ENCODE measurements at places on chromosomes 3 and 15. TPM values are rescaled to one million over a fixed set of nuclear protein-coding genes. Genes with fewer than 3 reads are reported as not detected.

Gene STAC
- 0.93 TPM for total RNA-seq

GRCh38 chr3:61961900-61962299 lies 400.5 kb downstream of the PTPRG start:
- DNase-seq: no peak

Gene FBXO40
- not detected for total RNA-seq

DNA sequence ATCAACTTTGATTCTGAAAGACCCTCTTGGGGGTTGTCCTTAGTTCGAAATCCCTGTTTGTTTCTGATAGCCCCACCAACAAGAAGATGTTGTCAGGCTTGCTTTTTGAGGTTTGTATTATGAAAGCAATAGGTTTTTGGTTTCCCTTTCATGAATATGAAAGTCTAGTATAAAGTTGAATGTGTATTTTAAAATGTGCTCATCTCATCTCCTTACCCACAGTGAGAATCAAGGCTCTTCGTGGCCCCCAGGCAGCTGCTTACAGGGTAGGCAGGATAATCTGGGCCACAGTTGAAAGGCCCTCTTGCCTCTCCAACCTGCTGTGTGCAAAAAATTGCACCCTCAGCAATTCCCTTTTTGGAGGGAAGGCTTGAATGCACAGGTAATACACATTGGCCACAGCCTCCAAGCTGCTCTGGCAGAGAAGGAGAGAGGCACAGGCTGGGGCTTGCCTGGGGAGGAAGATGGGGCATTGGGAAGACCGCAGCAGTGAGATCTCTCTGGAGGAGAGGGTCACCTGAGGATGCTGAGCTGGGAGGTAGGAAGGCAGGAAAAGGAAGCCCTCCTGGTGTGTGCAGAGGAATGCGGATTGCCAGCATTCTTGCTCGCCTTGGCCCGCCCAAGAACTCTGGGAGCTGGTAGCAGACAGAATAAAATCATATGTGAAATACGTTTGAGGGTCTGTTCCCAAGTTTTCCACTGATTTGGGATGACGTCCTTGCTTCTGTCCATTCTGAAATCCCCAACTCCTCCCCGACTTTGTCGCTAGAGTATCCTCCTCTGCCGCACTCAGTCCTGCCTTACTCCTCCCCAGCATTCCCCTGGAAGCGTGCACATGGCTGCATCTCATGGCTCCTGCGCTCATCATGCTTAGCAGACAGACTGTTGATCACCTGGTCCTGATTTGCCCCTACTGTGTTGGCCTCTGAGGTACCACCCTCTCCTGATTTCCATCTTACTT lies 196.4 kb downstream of the RPLP1 start:
- DNase-seq: no peak

Gene METTL6
- 27.3 TPM for total RNA-seq

- peak; percentile 27 for DNase-seq
These were observed 18.1 kb downstream of the CSPG4 start for GRCh38 chr15:75694241-75695182.

Gene MAN2A2
- total RNA-seq: 81.6 TPM

DNA sequence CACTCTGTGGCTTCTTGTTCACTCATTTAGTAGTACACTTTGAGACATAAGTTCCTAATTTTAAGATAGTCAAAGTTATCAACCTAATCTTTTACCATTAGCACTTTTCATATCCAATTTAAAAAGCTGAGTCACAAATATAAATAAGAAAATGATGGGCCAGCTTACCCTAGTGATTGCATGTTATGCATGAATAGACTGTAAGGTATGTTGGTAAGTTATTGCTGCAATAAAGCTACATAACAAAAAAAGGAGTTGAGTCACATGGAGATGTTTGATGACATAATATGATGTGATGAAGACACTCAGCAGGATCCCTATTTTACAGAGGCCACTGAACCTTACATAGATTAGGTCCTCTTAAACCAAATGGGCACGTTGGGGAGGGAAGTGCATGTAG lies 161.3 kb downstream of the OCA2 start:
- no peak for DNase-seq

DNA sequence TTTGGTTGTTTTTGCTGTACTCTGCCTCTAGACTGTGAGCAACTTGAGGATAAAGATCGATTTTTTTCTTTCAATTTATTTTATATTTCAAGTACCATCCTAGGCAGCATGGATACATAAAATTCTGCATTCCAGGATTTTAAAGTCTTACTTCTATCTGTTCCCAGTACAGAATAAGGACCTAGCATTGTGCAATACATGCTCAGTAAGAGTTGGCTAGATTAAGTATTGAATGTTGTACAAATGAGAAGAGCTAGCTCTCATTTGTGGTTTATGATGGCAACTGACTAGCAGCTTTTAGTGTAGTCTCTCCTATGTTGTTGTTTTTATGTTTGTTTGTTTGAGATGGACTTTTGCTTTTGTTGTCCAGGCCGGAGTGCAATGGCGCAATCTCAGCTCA lies 222.7 kb downstream of the TP63 start:
- DNase-seq: no peak

DNA sequence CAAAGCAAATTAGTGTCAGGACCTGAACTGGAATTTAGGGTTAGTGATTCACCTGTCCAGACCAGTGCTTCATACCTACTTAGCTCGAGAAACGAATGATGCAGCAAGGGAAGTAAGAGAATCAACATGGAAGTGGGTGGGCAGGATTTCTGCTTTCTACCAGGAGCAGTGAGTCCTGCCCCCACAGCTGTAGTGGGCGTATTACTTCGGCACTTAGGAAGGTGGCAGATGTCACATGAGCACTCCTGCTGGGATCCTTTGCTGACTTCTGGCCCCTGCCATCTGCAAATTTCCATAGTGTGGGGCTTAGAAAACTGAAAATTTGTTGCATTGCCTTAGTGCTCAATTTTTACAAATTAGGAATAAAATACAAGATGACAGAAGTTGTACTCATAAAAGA lies 31.2 kb downstream of the RYR3 start:
- no peak for DNase-seq

Gene LXN
- 8.2 TPM for total RNA-seq

DNA sequence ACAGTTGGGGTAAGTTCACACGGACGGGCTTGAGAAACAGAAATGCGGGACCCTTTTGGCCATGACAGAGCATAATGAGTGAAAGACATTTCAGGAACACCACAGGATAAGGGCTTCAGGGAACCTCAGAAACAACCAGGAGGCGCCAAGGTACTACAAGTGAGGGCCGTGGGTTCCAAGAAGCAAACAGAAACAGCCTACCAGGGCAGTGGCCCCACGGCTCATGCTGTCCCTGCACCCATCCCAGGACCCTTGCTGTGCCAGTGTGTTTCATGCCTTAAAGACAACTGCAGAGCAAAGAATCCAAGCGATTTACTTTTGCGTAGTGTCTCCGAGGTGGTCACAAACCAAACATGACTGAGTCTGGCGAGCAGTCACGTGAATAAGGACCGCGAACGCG lies 54.0 kb downstream of the RUBCN start:
- no peak for DNase-seq

Gene TOPAZ1
- not detected for total RNA-seq

Gene EPB42
- not detected for total RNA-seq

GRCh38 chr15:39108021-39108420 lies 472.9 kb upstream of the THBS1 start:
- DNase-seq: no peak

DNA sequence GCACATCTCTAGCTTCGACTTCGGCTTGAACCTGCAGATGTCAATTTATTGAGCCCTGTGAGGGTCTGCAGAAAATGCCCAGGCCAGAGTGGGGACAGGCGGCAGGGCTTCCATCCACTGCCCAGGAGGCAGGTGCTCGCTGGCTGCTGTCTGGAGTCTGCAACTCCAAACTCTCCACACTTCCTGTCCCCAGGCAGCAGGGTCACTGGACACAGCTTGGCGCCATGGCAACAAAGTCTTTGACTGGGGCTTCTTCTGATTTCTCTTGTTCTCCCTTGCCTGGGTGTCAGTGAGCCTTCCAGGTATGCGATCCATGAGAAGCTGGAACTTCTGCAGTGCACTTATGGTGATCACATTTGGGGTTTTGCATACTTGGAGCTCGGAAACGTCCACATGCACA lies 33.5 kb downstream of the SV2B start:
- no peak for DNase-seq

DNA sequence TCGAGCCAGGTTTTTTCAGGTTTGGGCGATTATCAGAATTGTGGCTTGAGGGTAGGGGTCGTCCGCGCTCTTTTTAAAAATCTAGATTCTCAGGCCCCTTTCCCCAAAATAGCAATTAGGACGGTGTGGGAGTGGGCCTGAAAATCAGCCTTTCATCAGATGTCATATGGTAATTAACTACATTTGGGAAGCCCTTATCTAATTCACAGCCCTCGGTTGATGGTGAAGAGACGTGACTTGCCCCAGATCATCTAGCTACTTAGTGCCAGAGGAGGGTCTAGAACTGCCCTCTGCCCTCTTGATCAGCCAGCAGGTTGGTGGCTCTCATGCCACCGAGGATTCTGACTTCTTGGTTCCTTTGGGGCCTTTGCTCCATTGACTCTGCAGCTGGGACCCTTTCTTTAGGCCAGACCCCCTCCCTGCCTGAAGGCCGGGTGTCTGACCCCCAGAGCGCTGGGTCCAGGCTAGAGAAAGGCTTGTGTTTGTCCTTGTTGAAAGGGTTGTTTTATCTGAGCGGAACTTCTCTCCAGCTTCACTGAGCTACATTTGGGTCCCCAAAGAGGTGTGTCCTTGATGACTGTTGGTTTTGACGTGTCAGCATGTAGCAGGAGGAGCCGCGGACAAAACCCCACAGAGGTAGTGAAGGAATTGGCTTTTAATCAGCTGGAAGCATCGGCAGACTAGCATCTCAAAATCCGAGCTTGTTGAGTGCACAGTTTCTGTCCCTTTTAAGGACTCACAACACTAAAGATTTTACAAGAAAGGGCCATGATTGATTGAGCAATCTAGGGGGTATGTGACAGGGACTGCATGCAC lies 857 bp downstream of the AEN start:
- no peak for DNase-seq

GRCh38 chr3:177470197-177470941 lies 273.1 kb upstream of the TBL1XR1 start:
- no peak for DNase-seq

- no peak for DNase-seq
These were observed 448.8 kb upstream of the THBS1 start for GRCh38 chr15:39132070-39132469.

DNA sequence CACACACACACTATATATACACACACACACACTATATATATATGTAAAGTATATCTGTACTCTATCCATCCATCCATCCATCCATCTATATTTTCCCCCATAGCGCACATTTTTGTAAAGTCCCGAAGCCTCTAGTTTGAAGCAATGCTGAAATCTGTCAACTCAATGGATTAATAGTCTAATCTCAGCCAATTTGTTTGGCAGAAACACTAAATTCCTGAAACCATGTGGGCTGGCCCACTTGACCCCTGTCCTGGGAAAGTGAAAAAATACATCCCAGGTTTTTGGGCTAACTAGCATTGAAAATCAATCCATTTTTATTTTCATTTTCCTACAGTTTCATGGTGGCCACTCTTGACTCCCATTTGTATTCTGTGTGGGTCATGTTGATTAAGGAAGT lies 166.7 kb downstream of the SLCO3A1 start:
- no peak for DNase-seq

GRCh38 chr3:113268942-113269341 lies 57.6 kb downstream of the BOC start:
- DNase-seq: no peak

- no peak for DNase-seq
These were observed 11.3 kb downstream of the GTF2E1 start for GRCh38 chr3:120753810-120754209.

- no peak for DNase-seq
These were observed 4.8 kb downstream of the GPR15 start for GRCh38 chr3:98536456-98537017.

GRCh38 chr3:47849699-47850563 lies 47.0 kb downstream of the DHX30 start:
- no peak for DNase-seq

- no peak for DNase-seq
These were observed 306.5 kb upstream of the SLITRK3 start for GRCh38 chr3:165502707-165503106.

DNA sequence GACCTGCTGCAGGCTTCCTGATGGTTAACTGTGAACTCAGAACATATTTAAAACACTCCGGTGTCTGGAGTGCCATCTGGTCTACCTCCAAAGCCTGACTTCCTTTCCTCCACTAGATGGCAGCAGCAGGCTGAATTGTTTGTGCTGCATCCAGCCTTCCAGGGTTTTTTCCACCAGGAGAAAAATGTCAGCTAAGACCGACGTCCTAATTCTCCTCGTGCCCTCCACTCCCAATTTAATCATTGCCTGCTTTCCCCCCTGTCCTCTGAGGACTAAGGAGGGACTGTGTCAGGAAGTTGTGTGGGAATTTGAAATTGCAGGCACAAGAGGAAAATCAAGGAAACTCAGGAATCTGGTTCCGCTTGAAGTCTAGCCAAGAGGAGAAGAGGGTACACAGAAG lies 165.2 kb upstream of the UMPS start:
- DNase-seq: peak; percentile 79

DNA sequence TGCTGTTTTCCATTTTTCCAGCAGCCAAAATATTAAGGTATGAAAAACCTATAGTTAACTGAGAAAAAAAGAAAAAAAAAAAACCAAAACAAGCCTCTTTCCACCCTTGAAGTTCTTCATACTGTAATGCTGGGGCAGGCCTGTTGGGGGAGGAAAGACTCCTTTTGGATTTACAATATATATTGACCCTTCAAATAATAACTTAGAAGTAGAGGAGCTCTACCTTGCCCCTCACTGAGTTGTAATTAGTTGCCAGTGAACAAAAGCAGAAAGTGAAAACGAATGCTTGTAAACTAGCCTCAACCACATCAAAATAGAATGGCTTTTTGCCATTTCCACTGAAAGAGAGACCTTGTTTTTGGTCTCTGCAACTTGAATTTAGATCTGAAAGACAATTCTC lies 326.6 kb downstream of the NR2F2 start:
- no peak for DNase-seq

Data from neural crest cell (in vitro differentiated cells).